Mucosa of gallbladder (tissue), 1 donor: ENCODE measurements at places on chromosomes 2 and 18.

GRCh38 chr2:3361518-3362389, 15.9 kb downstream of the EIPR1 start:
- DNase-seq = no peak

DNA sequence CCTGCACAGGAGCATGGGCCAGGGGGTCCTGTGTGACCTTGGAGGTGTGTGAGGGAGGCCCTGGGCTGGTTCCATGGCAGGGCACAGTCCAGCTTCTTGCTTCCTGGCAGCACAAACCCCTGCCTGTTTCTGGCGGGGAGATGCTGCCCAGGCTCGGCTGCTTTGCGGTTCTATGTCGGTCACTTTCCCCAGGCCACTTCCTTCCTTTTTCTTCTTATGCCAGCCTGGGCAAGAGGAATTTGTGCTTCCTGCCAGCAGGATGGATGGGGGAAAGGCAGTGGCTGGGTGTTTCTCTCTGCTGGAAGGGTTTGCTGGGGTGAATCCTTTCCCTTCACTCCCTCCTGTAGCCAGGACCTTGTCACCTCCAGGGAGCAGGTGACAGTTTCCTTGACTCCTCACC, 24.3 kb downstream of the ASAP2 start:
- DNase-seq = no peak

DNA sequence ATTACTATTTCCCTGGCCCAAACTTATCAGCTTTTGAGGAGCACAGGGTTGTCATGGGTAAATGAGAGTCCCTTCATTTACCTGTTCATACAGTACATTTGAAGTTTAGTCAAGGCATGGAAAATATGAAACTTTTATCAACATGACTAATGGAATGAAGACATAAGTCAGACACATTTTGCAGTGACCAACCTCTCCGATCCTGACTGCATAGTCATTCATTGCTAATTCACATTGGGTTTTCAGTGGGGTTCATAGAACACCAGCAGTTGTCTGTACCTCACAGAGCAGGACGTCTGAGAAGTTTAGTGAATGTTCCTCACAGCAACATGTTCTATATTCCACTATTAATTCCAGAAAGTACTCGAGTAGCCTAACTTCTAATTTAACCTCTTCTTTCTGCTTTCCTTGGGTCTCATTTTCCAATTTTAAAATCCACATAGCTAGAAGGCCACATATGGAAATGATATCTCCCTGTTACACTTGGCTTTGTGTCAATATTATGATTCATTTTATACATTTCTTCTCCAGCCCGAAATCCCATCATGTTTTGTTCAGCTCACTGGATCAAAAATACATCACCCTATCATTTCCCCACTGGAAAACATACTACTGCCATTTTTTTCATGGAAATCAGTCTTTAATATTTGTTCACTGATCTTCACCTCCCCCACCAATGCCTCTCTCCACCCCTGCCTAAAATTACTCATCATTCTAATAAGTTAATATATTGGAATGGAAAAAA, 65.9 kb downstream of the CDH20 start:
- no peak for DNase-seq

DNA sequence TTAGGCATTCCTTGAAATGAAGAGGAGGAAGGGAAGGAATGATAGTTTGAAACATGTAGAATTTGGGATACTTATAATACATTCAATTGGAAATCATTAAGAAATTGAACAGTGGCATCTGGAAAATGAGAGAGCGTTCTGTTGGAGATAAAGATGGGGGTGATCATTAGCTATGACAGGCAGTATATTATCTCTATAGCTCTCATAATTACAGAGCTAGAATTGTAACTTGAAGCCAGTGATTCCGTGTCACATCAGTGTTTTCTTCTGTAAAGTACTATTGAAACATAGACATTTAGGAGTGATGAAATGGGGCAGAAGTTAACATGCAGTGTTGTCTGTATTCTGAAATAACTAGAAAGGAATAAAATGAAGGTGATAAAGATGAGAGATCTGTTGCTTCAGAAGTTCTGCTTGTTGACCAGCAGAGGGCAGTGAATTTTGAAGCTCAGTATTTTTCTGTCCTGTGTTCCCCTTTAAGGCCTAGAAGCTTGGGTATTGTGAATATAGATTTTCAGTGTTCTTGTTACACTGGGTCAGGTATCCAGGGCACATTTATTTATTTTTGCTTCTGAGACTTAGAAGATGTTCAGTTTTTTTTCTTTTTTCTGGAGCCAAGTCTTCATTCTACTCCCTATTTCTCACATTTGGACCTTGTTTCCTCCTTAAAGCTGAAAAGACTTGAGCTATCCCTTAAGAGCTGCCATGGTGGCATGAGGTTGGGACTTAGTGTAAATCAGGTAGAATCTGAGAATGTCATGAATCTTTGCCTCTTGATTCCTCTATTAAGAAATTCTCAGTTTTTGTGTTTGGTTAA, 157.4 kb downstream of the TAF4B start:
- DNase-seq = no peak

- no peak for DNase-seq
These were observed 225.4 kb downstream of the TWIST2 start for GRCh38 chr2:239073270-239073669.

DNA sequence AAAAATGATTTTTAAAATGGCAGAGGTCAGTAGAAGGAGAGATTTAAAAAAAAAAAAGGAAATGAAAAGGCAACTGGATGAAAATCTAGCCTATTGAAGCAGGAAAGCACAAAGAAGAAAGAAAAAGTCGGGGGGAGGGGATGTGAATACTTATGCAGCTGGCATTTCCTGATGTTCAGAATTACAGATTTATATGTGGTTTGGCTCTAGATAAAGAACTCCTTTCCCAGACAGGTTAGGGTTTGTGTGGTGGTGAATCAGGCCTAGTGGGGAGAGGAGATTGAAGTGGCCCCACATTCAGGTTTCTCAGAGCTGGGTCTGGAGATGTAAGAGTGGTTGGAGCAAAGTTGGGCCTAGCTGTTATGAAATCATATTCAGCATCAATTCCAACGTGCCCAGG, 394.4 kb downstream of the FIGN start:
- DNase-seq = no peak

GRCh38 chr2:17460371-17461086, 57.7 kb downstream of the RAD51AP2 start:
- DNase-seq = no peak

GRCh38 chr2:113877711-113878598, 11.9 kb upstream of the ACTR3 start:
- DNase-seq = no peak

DNA sequence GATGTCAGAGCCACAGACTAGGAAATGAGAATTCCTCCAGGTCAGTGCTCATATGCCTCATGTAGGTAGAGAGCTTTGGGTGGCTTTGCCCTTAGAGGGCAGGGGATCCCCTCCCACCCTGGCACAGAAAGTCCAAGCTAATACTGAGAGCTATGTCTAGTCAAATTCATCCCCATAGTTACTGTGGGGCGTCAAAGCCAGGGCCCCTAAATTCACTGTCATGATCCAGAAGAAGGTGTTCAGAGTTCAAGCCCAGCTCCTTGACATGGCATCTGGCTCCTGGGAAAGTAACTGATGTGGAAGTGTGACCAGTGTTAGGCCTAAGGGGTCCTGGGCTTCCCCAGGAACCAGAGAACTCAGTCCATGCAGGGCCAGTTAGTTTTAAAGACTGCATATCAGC, 1.8 kb downstream of the THNSL2 start:
- DNase-seq = no peak

DNA sequence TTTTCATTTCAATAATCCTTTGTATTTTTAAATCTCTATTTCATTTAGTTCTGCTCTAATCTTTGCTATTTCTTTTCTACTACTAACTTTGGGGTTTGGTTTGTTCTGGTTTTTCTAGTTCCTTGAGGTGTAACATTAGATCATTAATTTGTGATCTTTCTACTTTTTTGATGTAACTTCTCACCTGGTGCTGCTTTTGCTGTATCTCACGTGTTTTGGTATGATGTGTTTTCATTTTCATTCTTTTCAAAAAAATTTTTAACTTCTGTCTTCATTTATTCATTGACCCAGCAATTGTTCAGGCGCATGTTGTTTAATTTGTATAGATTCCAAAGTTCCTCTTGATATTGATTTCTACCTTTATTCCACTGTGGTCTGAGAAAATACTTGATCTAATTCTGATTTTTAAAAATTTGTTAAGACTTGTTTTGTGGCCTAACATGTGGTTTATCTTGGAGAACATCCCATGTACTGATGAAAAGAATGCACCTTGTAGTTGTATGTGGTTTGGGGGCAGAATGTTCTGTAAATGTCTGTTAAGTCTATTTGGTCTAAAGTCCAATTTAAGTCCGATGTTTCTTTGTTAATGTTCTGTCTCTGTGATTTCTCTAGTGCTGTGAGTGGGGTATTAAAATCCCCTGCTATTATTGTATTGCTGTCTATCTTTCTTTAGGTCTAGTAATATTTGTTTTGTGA, 17.3 kb upstream of the MALT1 start:
- no peak for DNase-seq

GRCh38 chr2:165149439-165149838, 54.4 kb downstream of the SCN3A start:
- DNase-seq = no peak

DNA sequence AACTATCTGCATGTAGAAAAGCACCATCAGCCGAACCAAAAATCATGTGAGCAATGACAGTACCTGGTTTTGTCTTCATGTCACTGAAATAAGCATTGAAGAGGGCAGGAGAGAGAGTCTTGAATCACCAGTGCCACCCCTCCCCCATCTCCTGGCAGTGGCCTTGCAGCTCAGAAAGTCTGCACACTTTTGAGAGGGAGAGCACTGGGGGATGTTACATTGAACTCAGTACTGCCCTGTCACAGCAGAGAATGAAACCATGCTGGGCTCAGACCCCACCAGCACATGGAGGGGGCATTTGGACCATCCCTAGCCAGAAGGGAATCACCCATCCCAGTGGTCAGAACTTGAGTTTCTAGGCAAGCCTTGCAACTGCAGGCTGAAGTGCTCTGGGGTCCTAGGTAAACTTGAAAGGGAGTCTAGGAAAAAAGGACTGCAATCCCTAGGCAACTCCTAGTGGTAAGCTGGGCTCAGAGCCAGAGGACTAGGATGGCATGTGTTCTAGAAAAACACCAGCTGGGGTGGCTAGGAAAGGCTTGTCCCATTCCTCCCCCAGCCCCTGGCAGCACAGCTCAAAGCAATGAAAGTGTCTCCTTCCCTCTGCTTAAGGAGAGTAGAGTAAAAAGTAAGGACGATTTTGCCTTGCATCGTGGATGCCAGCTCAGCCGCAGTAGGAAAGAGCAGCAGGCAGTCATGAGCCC, 259.9 kb upstream of the MYT1L start:
- DNase-seq = no peak

DNA sequence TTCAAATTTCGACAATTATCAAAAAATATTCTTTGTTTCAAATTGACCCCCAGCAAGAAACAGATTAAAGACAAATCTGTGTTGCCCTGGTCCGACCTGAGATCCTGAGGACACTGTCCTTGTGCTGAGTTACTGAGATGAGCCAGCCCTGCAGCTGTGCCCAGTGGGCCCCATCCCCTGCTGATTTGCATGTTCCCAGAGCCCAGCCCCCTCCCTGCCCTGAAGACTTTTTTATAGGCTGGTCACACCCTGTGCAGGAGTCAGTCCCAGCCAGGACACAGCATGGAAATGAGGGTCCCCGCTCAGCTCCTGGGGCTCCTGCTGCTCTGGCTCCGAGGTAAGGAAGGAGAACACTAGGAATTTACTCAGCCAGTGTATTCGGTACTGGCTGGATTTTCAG, 31.4 kb upstream of the ZNG1B start:
- no peak for DNase-seq

DNA sequence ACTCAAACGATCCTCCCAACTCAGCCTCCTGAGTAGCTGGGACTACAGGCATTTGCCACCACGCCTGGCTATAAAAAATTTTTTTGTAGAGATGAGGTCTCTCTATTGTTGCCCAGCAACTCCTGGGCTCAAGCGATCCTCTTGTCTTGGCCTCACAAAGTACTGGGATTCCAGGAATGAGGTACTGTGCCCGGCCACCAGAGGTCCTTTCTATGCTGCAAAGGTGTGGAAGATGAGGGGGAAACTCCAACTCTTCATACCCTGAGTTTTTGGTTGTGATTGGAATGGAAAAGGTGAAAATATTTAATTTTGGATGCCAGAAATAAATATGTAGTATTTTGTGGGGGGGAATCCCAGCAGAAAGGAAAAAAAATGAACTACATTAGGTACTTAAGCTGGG, 36.0 kb downstream of the MRPL33 start:
- DNase-seq = no peak

GRCh38 chr18:23671564-23671963, 8.9 kb upstream of the ANKRD29 start:
- no peak for DNase-seq

DNA sequence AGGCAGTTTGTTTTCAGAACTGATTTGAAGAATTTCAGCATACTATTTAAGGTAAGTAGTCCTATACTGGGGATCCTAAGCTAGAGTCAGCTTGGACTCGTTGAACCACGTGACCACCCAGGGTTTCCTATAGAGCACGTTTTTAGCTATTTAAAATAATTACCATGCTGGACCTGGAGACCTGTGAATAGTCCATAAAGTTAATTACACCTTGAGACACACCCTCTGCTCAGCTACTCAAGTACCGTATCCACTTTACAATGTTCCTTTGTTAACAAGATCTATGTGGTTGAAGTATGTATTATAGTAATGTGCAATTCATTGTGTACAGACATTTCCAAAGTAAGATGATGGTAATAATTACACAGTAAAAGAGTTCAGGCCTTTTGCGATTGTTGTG, 67.6 kb downstream of the CRIM1 start:
- no peak for DNase-seq

- no peak for DNase-seq
These were observed 24.0 kb upstream of the B3GNT7 start for GRCh38 chr2:231371430-231372054.

DNA sequence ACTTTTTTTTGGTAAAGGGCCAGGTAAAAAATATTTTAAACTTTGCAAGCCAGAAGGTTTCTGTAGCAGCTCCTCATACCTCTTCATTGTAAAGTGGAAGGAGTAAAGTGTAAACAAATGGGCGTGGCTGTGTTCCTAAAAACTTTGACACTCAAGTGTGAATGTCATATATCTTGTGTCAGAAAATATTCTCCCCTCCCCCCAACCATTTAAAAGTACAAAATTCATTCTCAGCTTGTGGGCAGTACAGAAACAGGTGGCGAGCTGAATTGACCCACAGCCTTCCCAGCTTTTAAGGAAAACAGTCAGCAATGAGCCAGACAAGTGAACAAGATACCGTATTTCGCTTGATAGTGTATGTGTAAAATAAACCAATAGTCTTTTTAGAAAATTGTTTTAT, 4.0 kb downstream of the YPEL5 start:
- DNase-seq = no peak

GRCh38 chr18:25732862-25733261, 357.6 kb downstream of the SS18 start:
- no peak for DNase-seq

- no peak for DNase-seq
These were observed 23.4 kb downstream of the ZAP70 start for GRCh38 chr2:97736608-97737330.

- no peak for DNase-seq
These were observed 75.3 kb downstream of the VSNL1 start for GRCh38 chr2:17615728-17616351.

- DNase-seq = no peak
These were observed 99.9 kb downstream of the NFATC1 start for GRCh38 chr18:79495591-79496071.
